Germinal center (tissue), 1 donor: ENCODE measurements at places on chromosomes 1 and 21.

GRCh38 chr1:156310962-156311361, 11.9 kb upstream of the VHLL start:
- no peak for DNase-seq

DNA sequence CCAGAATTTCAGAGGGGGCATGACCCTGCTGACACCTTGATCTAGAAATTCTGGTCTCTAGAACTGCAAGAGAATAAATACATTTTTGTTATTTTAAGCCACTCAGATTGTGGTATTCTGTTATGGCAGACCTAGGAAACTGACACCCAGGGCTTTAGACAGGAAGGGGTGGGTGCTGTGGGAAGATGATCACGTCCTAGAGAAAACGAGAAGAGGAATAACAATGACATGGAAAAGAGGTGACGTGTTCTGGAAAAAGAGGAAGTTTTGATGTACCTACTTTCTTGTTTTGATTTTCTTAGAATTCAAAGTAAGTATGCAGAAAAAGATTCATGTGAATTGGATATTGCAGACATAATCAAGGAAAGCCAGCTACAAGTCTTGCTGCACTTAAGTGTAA, 232.9 kb upstream of the RUNX1 start:
- no peak for DNase-seq

GRCh38 chr1:6627031-6627430, 2.4 kb downstream of the THAP3 start:
- peak; percentile 79 for DNase-seq

- no peak for DNase-seq
Observed at GRCh38 chr1:66489972-66490601, 43.9 kb upstream of the SGIP1 start.

DNA sequence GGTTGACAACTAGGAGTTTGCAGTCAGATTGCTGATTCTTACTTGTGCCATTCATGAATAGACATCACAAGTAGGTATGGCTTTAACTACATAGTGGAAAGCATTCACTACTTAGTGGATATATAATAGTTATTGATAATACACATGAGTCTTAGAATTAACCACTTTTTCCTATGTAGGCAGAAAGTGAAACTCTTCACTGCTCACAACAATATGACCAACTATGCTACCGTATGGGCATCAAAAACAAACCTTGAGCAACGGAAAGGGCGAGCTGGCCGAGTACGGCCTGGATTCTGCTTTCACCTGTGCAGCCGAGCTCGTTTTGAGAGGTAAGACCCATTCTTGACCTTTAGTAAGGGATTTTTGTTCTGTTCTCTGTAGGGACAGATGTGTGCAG, 38.7 kb downstream of the DHX9 start:
- DNase-seq: no peak
